ENCODE measurements at places on chromosomes 16 and 17.
A peak's percentile ranks its signal among the peaks of the same experiment; 100 is the strongest.

GRCh38 chr16:87678618-87679017, 76.3 kb downstream of the JPH3 start:
- DNase-seq, result no peak

GRCh38 chr16:81610144-81610842, 165.7 kb downstream of the CMIP start:
- DNase-seq, result no peak

DNA sequence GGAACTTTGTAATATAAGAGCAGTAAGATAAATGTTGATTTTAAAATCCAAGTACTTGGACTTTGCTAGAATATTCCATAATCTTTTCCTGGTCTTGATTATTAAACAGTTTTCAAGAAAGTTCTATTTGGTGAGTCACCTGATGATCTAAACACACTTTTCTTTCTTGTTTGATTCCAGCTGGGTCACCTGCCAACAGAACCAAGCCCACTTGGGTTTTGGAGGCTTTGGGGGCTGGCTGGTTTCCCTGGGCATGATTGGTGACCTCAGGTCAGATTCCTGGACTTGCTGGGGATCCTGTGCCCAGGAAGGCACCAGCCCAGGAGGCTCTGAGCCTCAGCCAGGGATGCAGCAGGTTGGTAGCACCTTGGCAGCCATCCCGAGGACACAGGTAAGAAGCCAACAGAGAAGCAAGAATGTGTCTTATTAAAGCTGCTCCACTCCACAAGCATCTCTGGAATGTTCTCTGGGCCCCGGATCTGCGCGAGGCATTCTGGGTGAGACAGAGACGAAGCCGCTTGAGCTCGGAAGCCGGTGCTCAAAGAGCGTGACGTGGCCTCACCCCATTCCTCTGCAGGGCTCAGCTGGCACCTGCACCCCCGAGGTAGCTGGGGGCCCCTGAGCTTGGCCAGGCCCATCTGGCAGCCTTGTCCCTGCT, 3.1 kb upstream of the TEX19 start:
- DNase-seq, result no peak

DNA sequence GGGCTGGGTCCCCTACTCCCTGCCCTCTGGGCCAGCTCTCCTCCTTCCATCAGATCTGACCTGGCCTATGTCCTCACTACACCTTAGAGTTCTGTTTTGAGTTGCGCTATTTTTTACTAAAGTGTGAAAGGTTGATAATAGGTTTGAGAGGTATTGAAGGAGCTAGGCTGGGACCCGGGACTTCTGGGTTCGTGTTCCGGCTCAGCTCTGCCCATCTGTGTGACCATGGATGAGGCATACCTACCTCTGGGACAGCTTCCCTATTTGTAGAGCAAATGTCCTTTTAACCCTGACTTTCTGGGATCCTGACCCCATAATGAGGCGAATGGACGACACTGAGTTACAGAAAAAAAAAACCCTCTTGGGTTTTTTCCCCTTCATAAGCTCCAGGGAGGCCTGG, 36.0 kb downstream of the IL21R start:
- DNase-seq, result no peak

DNA sequence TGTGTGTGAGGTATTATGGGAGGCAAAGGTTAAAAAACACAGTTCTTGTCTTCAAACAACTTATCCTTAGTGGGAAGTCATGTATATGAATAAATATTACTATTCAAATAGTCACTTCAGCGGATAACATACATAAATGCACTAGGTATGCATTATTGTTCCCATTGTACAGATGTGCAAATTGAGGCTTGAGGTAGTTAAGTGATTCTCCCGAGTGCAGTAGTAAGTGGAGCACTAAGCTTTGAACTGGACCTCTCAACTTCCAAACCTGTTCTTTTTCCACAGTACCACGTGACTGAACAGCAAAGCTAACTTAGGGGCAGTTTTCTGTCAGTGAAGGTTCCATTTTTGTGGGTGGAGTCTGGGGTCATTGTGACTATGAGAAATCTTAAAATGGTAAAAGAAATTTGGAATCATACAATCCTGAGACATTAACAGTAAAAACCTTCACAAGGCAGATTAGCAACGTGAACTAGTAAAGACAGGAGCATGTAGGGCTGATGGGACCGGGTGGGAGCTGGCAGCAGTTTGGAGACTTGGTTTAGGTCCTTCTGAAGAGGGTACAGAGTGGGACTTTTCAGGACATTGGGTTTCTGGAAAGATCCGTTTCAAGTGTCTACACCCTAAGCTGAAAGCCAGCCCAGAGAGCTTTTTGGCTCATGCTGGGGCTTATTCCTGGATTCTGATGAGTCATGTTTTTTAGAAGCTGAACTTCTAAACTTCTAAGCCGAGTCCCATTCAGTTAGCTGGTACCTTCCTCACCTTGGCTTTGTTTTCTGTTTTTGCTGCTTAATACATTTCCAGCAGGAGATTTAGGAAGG, 204.9 kb downstream of the PRKCA start:
- DNase-seq, result no peak

GRCh38 chr17:73872816-73873215, 228.6 kb upstream of the SDK2 start:
- DNase-seq, result no peak

DNA sequence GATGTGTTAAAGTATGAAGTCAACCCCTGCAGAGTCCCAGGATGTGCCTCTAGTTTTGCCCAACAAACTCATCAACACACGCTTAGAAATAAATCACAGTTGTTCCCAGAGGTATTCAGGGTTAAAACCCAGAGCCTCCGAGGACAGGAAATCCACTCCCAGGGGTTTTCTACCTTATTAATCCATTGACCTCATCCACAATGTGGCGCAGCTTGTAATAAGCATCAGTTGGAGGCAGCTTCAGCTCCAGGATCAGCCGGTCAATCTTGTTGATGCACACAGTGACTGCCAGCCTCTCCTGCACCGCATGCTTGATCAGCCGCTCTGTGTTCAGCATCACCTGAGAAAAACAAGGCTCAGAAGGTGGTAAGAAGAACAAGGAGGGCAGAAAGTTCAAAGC, 23.5 kb downstream of the EFTUD2 start:
- no peak for DNase-seq

DNA sequence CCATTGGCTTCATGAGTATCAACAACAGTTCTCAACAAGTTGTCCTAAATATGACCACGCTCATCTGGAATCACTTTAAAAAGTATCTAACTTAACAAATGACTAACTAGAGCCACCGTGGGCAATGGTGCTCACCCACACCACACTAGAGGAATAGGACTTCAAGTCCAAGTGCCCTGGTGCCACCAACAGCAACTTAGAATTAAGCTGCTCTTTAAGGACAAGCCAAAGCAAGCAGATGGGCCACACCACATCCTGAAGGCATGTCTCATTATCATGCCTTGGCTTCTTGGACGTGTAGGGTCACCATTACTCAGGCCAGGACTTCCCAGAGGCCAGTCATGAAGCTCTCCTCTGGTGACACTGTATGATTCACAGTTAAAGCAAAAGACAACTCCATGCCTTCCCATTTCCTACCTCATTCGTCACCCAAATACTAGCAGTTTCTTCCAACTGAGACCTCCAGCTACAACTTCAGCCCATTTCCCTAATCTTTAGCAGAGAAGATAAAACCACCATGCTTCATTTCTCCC, 9.4 kb upstream of the SLC6A4 start:
- no peak for DNase-seq

DNA sequence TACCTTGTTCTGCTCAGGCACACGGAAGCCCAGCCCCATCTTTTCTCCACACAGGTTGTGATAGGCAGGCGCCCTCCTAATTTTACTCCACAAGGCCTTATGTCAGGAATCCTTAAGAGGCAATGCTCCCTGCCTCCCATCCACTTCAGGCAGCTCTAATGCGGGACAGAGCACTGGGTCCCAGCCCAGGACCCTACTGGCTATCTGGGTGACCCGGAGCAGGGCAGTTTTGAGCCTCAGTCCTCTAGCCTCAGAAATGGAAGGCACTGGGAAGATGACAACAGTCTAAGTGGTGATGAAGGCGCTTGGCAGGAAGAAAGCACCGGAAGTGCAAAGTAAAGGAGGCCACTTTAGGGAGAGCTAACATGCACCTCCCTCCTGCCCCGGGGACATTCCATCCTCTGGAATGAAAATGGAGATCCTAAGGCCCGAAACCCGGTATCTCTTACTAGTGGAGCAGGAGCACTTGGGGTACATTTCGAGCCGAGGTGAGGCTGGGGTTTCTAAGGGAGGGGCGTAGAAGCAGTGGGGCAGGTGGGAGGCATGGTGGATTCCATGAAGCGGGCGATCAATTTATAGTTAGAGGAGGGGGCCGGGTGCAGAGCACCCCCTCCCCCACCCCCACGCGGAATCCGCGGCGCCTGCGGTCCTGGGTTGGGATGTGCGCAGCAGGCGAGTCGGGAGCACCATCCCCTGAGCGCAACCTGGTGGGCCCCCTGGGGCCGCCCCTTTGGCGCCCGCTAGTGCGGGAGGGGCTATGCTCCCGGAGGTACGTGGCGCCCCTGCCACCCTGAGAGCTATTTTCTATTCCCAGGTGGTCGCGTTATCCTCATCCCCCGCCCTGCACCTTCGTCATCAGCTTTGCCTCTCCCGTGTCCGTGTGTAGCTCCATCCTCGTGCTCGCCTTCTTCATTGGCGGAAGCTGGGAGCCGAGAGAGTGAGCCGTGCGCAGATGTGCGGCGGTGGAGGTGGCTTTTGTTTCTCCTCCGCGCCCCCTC, 4.9 kb downstream of the MT1F start:
- DNase-seq, result peak; percentile 49
